ENCODE measurements at places on chromosomes 1 and 21.
A peak's percentile ranks its signal among the peaks of the same experiment; 100 is the strongest.

DNA sequence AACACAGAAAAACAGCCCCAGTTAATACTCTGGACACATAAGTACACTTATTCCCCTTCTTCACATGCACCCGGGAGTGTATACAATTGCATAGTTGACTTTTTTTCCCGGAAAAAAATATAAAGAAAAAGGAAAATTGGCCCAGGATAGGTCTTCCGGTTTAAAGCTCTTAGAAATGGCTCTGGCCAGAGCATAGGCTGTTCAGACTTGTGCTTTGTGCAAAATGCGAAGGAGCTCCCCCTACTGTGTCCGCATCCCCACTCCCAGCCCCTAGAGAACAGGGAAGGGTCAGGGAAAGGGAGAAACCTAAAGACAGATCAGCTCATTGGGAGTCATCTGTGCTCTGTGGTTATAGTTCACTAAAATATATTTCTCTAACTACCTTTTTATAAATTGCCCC, 5.5 kb upstream of the MTMR11 start:
- H3K27ac ChIP-seq = peak overlapping the region; percentile 83
- no peak for DNase-seq
- peaks cover 25% of the 10 kb centered on the region for H3K4me1 ChIP-seq
- no peaks in the 10 kb centered on the region for H3K27me3 ChIP-seq

DNA sequence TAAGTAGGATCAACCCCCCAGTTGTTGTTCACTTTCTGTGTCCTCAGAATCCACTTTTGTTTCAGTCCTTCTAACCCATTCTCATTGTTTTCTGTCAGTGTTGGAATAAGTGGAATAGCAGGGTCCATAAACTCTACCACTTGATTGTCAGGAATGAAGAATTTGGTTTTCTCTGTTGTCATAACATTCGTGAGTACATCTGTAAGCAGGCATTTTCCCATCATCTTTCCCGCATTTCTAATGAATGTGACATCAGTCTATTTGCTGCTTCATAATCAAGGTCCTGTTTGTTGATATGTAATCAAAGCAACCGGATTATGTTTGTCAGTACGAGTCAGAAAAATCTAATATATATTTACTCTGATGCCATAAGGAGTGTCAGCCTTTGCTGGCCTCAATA, 147.1 kb downstream of the KIF26B start:
- no peaks in the 10 kb centered on the region for H3K27me3 ChIP-seq
- H3K36me3 ChIP-seq = peaks cover 2% of the 10 kb centered on the region
- DNase-seq = no peak
- peaks cover 21% of the 10 kb centered on the region for H3K4me1 ChIP-seq

GRCh38 chr1:84506002-84506728, at the start of the genes GNG5 and SPATA1:
Gene GNG5, minus strand, starts transcription at chr1:84506581. Its CDS starts 490 bp downstream, at chr1:84506091.
Gene SPATA1, plus strand, starts transcription at chr1:84506386. Its CDS starts 9,974 bp downstream, at chr1:84516360.
- peaks cover 31% of the 10 kb centered on the region for H3K4me1 ChIP-seq
- peak; percentile 99 for DNase-seq
- peak within 1 kb of the TSS; percentile 99 for H3K27ac ChIP-seq

- no peaks in the 10 kb centered on the region for H3K36me3 ChIP-seq
- H3K27me3 ChIP-seq = no peaks in the 10 kb centered on the region
- no peak for DNase-seq
- H3K4me3 ChIP-seq = no peak overlapping the region
- peak overlapping the region; percentile 93 for H3K27ac ChIP-seq
- H3K4me1 ChIP-seq = peaks cover 50% of the 10 kb centered on the region
These were observed 40.0 kb downstream of the EPHB2 start for GRCh38 chr1:22750685-22751051.

DNA sequence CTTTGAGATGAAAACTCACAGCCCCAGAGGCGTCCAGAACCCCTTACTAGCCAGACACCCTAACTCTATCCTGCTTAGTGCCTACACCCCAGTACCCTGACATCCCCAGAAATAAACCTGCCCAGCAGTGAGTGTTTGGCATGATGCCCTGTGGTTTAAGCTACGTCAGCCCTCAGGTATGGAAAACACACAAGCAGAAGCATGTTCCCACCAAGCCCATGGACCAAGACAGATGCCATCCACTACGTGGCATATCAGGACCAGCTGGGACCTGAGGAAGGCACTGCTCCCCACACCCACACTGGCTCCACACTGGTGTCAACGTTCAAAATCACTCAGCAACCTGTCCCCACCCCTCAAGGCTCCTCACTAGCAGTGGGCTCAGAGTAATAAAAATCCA, 116.4 kb downstream of the SYT2 start:
- DNase-seq = no peak
- no peaks in the 10 kb centered on the region for H3K27me3 ChIP-seq
- peaks cover 2% of the 10 kb centered on the region for H3K36me3 ChIP-seq
- no peak overlapping the region for H3K27ac ChIP-seq
- no peak overlapping the region for H3K4me3 ChIP-seq

GRCh38 chr1:218349348-218350034, 4.4 kb downstream of the TGFB2 start:
- H3K4me3 ChIP-seq = peak overlapping the region; percentile 58
- H3K36me3 ChIP-seq = no peaks in the 10 kb centered on the region
- no peaks in the 10 kb centered on the region for H3K27me3 ChIP-seq
- peaks cover 57% of the 10 kb centered on the region for H3K4me1 ChIP-seq

GRCh38 chr1:23578311-23578996, 19.2 kb upstream of the ID3 start:
- H3K27ac ChIP-seq = peak overlapping the region; percentile 73
- H3K4me1 ChIP-seq = peaks cover 45% of the 10 kb centered on the region
- H3K27me3 ChIP-seq = no peaks in the 10 kb centered on the region
- H3K36me3 ChIP-seq = no peaks in the 10 kb centered on the region

- no peak overlapping the region for H3K4me3 ChIP-seq
- no peaks in the 10 kb centered on the region for H3K27me3 ChIP-seq
- H3K27ac ChIP-seq = no peak overlapping the region
These were observed 101.7 kb upstream of the FGGY start for GRCh38 chr1:59195151-59195550.

DNA sequence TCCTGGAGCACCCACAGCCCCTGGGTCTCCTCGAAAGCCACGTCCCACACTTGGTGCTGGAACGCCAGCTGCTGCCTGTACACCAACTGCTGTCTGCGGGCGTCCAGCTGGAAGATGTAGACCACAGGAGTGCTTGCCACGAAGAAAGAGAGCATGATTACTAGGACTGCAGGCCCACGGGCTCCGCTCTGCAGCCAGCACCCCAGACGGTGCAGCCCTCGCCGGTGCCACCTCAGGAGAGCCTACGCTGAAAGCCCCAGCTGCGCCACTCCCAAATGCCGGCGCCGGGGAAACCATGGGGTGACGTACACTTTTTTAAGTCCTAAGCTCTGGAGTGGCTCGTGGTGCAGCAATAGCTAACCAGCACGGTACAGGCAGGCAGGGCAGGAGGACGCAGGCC, 25.7 kb downstream of the WDR4 start:
- H3K4me3 ChIP-seq = no peak overlapping the region
- no peaks in the 10 kb centered on the region for H3K27me3 ChIP-seq
- no peaks in the 10 kb centered on the region for H3K4me1 ChIP-seq
- peaks cover 42% of the 10 kb centered on the region for H3K36me3 ChIP-seq
- no peak for DNase-seq

DNA sequence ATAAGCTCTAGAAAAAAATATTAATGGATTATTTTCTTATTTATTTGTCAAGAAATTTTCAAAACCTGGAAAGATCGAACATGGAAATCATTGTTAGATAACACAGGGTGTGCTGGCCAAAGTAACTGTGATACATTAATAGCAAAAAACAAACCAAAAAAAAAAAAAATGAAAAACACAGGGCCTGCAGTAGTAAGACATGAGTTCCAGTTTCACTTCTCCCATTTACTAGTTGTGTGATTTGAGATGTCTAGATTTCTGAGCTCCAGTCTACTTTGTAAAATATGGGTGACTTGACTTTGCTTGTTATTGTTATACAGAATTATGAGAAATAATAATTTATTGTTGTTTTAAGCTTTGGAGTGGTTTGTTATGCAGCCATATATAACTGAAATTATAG, 13.6 kb downstream of the FAM177B start:
- no peak overlapping the region for H3K4me3 ChIP-seq
- no peak for DNase-seq
- H3K4me1 ChIP-seq = peaks cover 4% of the 10 kb centered on the region
- peaks cover 3% of the 10 kb centered on the region for H3K27me3 ChIP-seq

GRCh38 chr1:74822851-74823401, 90.0 kb downstream of the TYW3 start:
- no peaks in the 10 kb centered on the region for H3K4me1 ChIP-seq
- H3K36me3 ChIP-seq = no peaks in the 10 kb centered on the region
- H3K4me3 ChIP-seq = no peak overlapping the region
- H3K27me3 ChIP-seq = peaks cover 16% of the 10 kb centered on the region
- DNase-seq = no peak

DNA sequence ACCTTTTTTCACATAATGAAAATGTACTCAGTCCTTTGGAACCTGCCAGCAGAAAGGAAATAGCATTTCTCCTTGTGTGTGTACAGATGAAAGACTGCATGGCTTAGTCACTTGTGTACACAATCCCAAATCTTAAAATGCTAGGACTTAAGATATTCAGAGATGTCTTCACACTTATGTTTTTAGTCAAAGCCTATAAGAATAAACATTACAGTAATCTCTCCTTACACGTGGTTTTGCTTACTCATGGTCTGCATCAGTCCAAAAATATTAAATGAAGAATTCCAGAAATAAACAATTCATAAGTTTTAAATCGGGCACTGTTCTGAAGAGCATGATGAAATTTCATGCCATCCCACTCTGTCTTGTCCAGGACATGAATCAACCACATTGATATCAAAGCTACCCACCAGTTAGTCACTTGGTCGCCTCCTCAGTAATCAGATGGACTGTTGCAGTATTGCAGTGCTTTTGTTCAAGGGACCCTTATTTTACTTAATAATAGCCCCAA, 75.7 kb upstream of the RRP15 start:
- H3K27ac ChIP-seq = no peak overlapping the region
- DNase-seq = no peak
- H3K27me3 ChIP-seq = peaks cover 47% of the 10 kb centered on the region
- peaks cover 1% of the 10 kb centered on the region for H3K4me1 ChIP-seq
- no peak overlapping the region for H3K4me3 ChIP-seq

DNA sequence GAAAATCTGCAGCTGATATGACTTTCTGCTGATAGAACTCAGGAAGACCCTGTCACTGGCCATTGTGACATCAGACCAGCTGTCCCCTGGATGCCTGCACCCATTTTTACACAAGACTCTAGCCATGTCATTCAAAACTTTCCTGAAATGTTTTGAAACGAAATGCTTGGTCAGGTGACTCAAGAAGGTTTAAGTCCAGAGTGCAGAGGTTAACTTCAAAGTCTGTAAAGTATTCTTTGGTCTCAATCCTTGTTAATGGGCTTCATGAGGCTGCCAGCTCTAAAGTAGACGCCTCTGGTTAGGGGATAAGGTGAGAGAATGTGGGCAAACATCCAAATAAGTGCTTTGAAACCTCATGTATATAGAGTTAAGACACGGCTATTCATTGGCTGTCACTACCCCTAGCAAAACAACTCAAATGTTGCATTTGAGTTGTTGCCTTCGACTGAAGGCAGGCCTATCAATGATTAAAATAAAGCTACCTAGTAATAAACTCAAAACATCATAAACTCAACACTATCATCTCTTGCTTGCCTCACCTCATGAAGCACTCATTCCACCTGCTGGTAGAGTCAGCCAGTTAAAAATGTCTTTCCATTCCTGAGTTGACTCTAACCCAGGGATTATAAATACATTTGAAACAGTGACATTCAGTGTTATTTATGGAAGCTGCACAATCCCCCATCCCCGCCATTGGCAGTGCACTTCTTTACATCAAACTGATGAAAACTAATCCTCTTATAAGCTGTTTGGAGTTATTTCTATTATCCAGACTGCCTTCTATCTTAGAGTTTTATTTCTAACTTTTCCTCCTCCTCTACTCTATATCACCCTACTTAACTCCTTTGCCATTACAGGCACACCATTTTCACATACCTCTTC, 26.0 kb downstream of the RABIF start:
- peaks cover 10% of the 10 kb centered on the region for H3K4me1 ChIP-seq
- no peaks in the 10 kb centered on the region for H3K36me3 ChIP-seq
- no peak overlapping the region for H3K27ac ChIP-seq
- DNase-seq = no peak

- no peak for DNase-seq
- peaks cover 8% of the 10 kb centered on the region for H3K4me1 ChIP-seq
- no peaks in the 10 kb centered on the region for H3K36me3 ChIP-seq
- H3K27me3 ChIP-seq = peaks cover 12% of the 10 kb centered on the region
- no peak overlapping the region for H3K4me3 ChIP-seq
These were observed 240.2 kb downstream of the ATG4C start for GRCh38 chr1:63024132-63024531.

- H3K4me1 ChIP-seq = peaks cover 24% of the 10 kb centered on the region
- H3K4me3 ChIP-seq = no peak overlapping the region
- peaks cover 8% of the 10 kb centered on the region for H3K27me3 ChIP-seq
- H3K36me3 ChIP-seq = no peaks in the 10 kb centered on the region
- H3K27ac ChIP-seq = no peak overlapping the region
These were observed 44.9 kb upstream of the FOXD3 start for GRCh38 chr1:63277195-63278192.

- no peaks in the 10 kb centered on the region for H3K36me3 ChIP-seq
- peaks cover 25% of the 10 kb centered on the region for H3K27me3 ChIP-seq
- DNase-seq = no peak
- H3K4me3 ChIP-seq = no peak overlapping the region
- H3K27ac ChIP-seq = no peak overlapping the region
These were observed 10.5 kb upstream of the LRRC52 start for GRCh38 chr1:165533254-165533653.

- H3K27me3 ChIP-seq = no peaks in the 10 kb centered on the region
- DNase-seq = no peak
- no peak overlapping the region for H3K27ac ChIP-seq
These were observed 4.1 kb downstream of the C1orf74 start for GRCh38 chr1:209780268-209780667.

GRCh38 chr1:33167650-33168447, 14.0 kb downstream of the TRIM62 start:
- no peaks in the 10 kb centered on the region for H3K27me3 ChIP-seq
- H3K36me3 ChIP-seq = peaks cover 6% of the 10 kb centered on the region
- peaks cover 58% of the 10 kb centered on the region for H3K4me1 ChIP-seq
- peak overlapping the region; percentile 89 for H3K27ac ChIP-seq

DNA sequence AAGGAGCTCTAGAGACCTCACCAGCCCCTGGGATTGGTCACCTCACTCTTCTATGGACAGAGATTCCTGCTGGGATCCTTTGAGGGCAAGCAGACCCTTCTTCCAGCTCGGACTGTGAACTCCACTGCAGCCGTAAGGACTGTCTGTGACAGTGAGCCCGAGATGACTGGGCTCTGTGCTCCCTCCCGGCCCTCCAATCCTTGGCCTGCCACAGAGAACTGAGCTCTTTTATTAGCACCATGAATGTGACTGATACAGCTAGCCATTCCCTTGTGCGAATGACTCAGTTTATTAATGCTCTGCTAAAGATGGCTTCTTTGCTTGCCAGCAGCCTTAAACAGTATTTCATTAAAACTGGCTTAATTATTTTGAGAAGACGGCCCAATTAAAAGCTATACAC, 194.6 kb upstream of the LMO4 start:
- peaks cover 32% of the 10 kb centered on the region for H3K27me3 ChIP-seq
- no peak for DNase-seq
- no peak overlapping the region for H3K4me3 ChIP-seq
- no peaks in the 10 kb centered on the region for H3K36me3 ChIP-seq
- H3K4me1 ChIP-seq = peaks cover 21% of the 10 kb centered on the region

GRCh38 chr1:16167331-16168143, 11.7 kb upstream of the EPHA2 start:
- peak overlapping the region; percentile 69 for H3K4me3 ChIP-seq
- no peaks in the 10 kb centered on the region for H3K27me3 ChIP-seq
- H3K27ac ChIP-seq = peak overlapping the region; percentile 81
- peaks cover 55% of the 10 kb centered on the region for H3K4me1 ChIP-seq
